ENCODE measurements at places on chromosomes 12 and 14.

DNA sequence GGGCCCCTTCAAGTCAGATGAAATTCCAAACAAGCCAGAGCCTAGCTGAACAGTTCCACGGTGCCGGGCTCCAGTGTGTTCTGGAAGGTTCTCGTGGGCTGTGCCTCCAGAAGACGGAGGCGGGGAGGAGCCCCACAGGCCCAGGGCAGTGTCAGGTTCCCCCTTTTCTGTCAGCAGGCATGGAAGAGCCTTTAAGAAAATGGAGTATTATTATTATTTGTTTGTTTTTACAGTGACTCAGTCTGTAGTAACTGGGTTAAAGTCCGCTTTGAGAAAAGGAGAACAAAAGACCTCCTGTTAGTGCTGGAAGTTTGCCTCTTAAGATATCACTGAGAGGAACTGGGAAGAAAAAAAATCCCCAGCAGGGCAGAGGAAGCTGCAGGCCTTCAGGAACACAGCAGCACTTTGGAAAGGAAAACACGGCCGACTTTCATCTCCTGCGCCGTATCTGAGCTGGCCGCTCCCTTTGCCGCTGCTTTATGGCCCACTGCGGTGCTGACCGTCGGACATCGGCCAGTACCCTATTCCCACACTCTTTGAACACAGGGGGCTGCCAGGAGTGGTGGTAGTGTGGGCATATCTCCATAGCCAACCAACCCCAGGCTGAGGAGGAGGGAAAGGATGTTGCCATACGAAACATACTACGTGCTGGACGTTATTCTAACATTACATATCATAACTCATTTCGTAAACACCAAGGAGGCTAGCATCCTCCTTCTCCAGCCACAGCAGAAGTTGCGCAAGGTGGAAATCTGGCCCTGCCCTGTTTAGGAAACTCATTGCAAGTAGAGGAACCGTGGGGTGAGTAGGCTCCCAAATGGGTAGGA lies 194.0 kb downstream of the ZFP36L1 start:
- DNase-seq: no peak

GRCh38 chr12:105349138-105349537 lies 18.6 kb downstream of the C12orf75 start:
- DNase-seq: no peak

- DNase-seq: no peak
These were observed 1.6 kb upstream of the NUMB start for GRCh38 chr14:73459959-73460358.

DNA sequence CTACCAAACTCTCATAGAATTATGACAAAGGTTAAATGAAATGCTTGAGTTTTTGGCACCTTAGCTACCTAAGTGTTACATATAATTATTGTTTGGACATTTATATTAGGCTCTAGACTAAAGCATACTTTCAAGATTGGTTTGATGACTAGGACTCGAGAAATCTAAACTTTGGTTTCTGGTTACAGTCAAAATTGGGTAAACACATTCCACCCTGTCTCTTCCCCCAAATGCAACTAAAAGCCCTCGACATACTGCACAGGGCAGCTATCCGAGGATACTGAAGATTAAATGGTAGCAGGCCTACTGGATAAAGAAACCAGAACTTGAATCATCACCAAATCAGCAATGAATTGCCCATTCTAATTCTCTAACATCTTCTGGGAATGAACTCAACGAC lies 369.1 kb downstream of the PRKD1 start:
- no peak for DNase-seq

- no peak for DNase-seq
These were observed 35.7 kb downstream of the GNPTAB start for GRCh38 chr12:101795013-101795412.

- no peak for DNase-seq
These were observed 2.1 kb downstream of the PNN start for GRCh38 chr14:39177168-39177545.

DNA sequence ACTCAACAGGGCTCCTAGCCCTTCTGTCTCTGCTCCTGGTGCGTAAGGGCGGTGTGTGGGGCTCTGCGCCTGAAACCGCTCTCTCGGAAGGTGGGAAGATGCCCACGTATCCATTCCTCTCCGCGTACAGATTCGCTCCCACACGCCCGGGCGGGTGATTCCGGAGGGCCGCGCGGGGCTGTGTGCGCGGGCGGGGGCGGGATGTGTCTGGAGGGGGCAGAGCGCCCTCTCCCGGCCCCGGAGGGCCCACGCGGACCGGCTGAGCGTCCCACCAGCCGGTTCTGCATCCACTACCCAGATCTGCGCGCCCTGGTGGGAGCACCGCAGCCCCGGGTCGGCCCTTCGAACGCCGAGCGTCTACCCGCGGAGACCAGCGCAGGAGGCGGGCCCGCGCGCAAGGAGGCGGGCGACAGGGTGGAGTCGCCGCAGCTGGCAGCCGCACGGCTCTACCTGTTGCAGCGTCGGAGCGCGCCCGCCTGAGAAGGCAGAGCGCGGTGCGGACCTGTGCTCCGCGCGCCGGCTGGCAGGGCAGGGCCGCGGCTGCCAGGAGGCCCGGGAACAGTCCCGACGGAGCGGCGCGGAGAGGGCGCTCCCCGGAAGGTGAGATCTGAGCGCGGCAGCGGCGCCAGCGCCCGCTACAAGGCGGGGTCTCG lies 1.4 kb upstream of the KCNK13 start:
- peak; percentile 17 for DNase-seq

DNA sequence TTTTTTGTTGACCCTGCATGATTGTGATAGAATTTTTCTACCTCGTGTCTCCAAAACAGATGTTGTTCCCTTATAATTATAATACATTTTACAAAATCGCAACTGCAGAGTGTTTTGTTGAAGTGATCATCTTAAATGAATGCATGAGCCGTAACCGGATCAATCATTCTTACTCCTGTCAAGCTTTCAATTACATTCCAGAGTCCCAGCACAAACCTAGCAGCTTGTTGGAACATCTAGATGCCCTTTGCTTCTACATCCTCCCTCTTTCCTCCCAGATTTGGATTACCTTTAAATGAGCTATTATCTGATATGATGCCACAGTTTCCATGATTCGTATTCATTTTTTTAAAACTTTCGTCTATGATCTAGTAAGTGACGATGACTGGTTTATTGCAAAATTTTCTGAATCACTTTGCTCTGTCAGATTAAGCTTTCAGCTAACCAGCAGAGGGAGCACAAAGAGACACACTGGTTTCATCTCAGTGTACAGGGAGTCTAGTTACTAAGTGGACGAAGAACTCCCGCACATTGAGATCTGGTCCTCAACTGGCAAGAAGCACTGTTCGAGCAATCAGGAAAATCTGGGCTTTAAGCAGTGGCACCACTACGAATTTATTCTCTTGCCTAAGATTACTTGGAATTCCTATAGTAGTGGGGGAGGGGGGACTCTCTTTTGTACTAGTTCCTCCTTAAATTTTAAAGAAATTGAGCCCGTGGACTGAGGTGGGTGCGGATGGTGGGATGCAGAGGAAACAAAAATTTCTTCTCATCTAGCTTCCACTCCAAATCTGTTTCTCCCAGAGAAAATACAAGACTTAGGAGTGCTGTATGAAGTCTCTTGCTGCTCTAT lies 40.9 kb downstream of the TSHR start:
- peak; percentile 4 for DNase-seq

GRCh38 chr12:64061868-64062375 lies 160.2 kb downstream of the KICS2 start:
- DNase-seq: no peak

DNA sequence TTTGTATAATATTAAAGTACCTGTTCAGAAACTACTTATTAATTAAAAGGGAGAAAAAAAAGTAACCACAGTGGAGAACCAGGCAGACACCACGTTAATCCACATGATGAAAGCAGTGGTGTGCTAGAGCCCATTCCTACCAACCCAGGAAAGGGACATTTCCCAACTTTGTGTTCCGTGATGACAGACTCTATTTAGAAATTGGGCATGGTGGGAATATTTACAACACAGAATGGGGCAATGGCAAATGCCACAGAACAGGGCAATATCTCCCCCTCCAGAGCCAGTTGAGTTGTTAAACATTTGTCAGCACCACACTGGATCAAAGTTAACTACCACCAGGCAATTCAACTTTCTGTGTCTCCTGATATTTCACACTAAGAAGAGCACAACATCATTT lies 1.2 kb upstream of the HIGD1C start:
- DNase-seq: no peak

DNA sequence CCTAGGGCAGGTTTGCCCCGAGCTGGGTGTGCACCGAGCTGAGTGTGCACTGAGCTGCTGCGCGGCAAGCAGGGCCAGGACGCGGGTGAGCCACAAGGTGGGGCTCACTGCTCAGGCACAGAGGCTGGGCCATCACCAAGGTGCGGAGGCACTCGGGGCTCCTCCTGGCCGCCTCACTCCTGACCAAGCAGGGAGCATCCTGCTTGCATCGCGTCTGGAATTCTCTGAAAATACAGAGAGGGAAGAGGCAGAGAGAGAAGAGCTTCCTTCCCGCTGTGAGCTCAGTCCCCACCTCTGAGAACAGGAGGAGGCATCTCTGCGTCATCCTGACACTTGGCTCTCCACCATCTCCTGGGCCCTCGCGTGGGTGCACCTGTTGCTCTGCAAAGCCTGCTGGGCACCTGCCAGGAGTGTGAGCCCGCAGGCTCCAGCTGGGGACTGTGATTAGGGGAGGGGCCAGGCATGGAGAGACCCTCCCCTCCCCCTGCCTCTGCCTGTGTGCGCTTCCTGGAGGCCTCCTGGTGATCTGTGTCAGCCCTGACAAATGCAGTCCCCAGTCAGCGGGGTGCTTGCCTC lies 116.3 kb downstream of the GLT1D1 start:
- no peak for DNase-seq

- no peak for DNase-seq
These were observed 113.2 kb upstream of the FLRT2 start for GRCh38 chr14:85416771-85417170.

DNA sequence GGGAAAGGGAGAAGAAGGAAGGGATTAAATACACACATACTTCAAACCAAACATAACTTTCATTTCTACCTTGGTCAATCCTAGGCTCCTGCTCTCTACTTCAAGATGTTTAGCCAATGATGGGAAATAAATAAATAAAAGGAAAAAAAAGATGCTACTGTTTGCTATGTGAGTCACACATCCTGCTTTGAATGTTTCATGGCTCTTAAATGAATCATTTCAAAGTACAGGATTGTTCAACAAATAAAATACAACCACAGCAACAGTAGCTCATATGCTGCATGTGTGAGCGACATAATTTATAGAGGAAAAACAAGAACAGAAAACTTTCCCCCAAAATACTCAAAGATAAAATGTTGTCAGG lies 54.3 kb upstream of the NPFF start:
- DNase-seq: no peak
